ENCODE measurements at places on chromosomes 13 and 19.
A peak's percentile ranks its signal among the peaks of the same experiment; 100 is the strongest.

DNA sequence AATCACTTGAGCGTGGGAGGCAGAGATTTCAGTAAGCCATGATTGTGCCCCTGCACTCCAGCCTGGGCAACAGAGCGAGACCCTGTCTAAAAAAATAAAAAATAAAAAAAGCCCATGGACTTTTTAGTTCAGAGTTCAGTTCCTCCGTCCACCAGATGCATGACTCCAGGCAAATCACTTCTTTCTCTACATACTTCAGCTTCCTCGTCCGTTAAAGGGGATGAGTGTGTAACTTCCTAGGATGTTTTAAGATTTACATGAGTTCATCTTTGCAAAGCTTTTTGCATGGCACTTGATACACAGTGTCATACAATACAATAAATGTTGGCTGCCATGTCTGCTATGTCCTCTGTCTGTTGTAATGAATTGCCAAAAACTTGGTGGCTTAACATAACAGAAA is 10.0 kb upstream of the FFAR2 start:
- DNase-seq, result no peak

DNA sequence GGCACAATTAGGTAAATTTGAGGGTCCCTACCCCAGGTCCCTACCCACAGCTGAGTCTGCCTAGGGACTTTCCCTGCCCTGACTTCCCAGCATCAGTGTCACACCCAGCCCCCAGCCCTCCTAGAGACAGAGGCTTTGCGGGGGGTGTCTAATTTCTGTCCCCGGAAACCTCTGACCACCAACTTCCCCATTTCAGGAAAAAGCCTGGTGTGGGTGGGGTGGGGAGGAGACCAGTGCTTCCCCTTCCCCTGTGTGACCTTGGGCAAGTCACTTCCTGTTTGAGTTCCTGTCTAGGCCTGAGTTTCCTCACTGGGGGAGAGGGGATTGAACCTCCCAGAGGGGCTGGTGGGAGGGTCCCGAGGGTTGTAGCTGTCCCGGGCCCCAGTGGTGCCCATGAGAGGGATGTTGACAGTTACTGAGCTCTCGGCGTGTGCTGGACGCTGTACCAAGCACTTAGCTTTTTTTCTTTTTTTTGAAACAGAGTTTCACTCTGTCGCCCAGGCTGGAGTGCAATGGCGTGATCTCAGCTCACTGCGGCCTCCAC is 7.9 kb downstream of the VASP start:
- peak; percentile 46 for DNase-seq

- DNase-seq, result no peak
These were observed 1.8 kb downstream of the LONP1 start for GRCh38 chr19:5718037-5718578.

DNA sequence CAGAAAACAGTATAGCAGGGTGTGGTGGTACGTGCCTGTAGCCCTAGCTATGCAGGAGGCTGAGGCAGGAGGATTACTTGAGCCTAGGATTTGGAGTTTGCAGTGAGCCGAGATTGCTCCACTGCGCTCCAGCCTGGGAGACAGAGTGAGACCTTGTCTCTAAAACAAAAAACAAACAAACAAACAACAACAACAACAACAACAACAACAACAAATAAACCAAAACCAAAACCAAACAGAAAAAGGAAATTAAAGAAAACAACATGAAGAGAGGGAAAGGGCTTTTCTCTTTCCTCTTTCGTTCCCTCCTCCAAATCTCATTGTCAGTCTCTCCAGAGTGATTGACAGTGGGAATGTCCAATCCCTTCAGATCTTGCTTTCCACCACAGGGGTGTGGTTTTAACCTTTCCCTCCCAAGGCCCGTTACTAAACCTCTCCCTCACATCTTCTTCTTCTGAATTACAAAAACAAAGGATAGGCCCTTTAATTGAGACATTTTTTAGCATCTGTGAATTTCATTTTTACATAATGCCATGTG is 341.2 kb downstream of the HS6ST3 start:
- DNase-seq, result no peak

DNA sequence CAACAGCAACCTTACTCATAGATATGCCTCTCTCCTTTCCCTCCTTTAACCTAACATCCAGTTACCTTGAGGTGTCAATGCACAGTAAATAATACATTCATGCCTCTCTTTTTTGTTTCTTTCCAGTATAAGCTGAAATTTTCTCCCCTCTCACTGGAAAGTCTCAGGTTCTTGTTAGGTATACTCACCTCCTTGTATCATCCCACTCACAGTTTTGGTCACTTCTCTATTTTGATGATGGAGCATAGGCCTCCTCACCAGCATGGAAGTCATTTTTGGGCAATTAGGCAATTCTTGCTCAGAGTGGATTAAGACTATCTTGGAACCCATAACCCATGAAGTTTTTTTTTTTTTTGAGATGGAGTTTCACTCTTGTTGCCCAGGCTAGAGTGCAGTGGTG is 5.7 kb upstream of the LGALS14 start:
- DNase-seq, result no peak

DNA sequence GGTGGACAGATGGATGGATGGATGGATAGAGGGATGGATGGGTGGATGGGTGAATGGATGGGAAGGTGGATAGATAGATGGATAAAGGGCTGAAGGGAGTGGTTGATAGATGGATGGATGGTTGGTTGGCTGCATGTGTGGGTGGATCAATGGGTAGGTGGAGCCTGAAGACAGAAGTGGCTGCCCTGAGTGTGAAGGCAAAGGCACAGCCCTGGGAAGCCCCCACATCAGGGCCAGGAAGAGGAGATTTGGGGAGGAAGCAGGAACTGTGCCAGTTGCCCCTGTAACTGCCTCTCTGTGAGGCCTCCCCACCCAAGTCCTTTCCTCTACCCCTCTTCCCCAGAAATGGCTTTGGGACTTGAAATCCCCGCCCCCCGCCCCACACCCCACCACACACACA is 43.4 kb upstream of the NFIC start:
- no peak for DNase-seq

DNA sequence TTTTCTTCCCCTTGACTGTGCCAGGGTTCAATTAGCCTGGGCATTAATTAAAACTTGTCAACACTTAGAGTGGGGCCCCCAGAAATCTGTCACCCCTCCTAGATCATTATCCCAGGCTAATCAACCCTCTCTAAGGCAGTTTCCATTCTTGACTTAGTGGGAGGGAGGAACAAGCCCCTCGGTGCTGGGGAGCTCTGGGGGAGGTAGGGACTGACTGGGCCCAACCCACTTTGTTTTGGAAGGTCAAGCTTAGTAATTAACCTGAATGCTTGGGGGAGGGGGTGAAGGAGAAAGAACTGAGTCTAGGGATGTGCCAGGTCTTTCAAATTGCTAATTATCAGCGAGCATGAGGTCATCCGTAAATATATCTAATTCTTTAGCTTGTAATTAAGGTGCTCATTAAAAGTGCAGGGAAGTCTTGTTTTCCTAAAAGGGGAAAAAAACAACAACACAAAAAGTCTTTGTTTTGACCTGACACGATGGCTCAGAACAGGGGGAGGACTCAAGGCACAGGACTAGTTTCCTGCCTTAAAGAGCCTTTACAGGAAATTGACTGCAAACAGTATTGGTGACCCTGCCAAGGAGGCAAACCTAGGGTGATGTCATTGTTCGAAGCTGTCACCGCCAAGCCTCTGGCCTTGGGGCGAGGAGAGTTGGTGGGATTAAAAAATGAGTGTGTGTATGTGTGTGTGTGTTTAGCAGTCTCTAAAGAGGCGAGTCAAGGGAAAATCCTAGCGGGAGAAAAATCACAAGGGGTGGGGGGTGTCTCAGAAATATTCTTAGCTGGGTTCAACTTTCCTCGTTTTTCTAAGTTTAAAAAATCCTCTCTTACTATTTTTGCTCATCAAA is 19.4 kb downstream of the ACTN4 start:
- DNase-seq, result no peak

DNA sequence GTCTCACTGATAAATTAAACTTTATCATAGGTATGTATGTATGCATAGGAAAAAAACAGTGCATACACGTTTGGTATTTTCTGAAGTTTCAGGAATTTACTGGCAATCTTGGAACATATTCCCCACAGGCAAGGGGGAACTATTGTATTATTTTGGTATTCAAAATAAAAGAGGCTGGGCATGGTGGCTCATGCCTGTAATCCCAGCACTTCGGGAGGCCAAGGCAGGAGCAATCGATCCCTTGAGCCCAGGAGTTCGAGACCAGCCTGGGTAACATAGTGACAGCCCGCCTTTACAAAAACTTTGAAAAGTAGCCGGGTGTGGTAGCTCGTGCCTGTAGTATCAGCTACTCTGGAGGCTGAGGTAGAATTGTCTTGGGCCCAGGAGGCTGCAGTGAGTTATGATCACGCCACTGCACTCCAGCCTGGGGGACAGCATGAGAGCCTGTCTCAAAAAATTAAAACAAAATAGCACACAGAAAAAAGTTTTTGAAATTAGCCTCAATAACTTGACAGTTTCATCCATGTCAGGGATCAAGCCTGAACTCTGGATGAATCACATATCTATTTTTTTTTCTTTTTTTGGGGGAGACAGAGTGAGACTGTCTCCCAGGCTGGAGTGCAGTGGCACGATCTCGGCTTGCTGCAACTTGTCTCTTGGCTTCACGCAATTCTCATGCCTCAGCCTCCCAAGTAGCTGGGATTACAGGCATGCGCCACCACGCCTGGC is 29.1 kb upstream of the HOMER3 start:
- no peak for DNase-seq

GRCh38 chr19:34411216-34411615 is 7.0 kb downstream of the PDCD2L start:
- no peak for DNase-seq

DNA sequence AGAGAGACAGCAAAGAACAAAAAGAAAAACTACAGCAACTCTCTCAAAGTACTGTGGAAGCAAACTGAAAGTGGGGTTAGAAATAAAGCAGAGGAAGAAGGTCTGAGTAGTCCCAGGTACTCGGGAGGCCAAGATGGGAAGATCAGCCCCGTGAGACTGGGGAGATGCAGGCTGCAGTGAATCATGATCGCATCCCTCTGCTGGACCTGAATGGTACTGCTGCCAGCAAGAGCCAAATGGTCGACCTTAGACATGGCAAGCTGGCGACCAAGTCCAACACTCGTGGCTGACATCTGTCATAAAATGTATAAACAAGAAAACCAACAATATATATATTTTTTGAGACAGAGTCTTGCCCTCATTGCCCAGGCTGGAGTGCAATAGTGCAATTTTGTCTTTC is 33.7 kb upstream of the ZNF724 start:
- peak; percentile 61 for DNase-seq

- DNase-seq, result peak; percentile 5
These were observed 19.3 kb downstream of the GADD45B start for GRCh38 chr19:2495130-2495641.

GRCh38 chr19:38564981-38565690 is 52.6 kb downstream of the MAP4K1 start:
- no peak for DNase-seq

DNA sequence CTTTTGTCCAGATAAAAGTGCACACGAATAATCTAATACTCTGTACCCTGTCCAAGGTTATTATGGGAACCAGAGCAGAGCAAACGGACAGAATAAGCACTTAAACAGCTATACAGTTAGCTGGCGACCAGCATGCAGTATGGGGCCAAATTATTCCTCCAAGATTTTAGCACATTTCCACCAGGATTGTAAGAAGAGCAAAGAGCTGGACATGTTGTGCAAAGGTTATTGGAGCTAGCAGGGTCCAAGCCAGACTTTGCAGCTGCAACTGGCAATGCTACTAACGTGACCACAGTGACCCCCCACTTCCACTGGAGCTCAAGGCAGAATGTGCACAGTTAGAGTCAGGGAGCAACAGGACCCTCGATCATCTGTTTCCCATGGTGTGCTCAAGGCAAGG is 89.9 kb downstream of the COL4A1 start:
- DNase-seq, result no peak

DNA sequence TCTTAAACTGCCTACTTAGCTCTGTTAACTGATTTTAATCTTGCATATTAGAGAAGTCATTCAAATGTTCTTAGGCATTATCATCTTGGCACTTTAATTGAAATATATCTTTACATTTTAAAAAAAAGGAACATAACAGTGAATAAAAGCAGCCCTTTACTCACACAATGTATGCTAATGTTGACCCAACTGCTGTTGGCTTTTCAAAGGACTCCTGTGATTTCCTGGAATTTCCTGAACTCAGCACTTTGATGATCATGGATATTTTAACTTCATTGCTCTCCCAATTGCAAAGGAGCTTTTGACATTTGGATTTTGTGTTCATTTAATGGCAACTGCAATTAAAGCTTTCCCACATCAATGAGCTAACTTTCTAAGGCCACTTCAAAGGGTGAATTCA is 1230.3 kb downstream of the DIAPH3 start:
- no peak for DNase-seq

- no peak for DNase-seq
These were observed 853.4 kb upstream of the SPRY2 start for GRCh38 chr13:81194362-81194761.

DNA sequence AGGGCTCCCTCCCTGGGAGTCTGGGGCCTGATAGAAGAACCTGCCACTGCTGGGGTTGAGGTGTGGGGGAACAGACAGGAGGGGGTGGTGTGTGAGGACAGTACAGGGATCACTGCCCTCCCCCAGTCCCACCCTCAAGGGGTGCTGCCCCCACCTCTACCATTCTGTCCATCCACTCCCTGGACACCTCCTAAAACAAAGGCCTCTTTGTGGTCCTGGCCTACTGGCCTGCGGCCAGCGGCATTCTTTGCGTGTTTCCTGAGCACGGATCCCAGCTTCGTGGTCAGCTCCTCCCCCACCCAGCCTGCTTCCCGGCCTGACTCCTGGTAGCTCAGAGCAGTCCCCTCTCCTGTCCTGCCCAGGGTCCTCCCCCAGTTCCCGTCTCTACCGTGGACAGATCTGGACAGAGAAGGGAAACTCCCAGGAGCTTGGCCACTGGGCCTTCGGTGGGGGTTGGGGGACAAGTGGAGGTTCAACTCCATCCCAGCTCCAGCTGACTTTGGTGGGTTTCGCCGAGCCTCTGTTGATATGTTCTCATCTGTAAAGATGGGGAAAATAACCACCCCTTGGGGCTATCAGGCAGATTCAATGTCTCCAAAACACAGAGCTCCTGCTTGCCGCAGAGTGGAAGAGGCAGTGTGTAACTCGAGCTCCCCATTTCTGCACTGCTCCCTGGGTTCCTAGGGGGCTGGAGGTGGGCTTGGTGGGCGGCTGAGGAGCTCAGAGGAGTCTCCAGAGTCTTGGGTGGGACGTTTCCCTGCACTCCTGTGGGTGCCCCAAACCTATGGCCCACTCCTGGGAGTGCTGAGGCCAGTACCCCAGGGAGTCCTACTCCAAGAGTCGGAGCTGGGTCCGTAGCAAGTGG is 48.7 kb downstream of the LYL1 start:
- peak; percentile 71 for DNase-seq

DNA sequence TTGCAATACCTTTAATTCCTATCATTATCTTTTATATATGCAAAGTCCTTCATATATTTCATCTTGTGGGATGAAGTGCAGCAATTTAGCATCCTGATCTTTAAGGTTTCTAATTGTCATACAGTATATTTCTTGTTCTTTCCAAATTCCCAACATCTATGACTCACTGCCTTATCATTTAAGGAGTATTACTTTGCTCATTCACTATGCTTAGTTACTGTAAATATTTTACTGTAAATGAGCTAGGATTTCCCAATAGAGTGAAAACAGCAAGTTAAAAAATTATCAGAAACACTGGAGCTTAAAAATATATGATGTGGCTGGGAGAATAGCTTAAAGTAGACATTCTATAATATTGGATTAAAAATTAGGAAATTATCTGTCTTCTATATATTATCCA is 69.9 kb downstream of the SLITRK6 start:
- DNase-seq, result no peak

All from head of caudate nucleus (tissue), 42 donors.